ENCODE measurements at places on chromosomes 7 and 10.

GRCh38 chr7:6451224-6451705 lies 3.5 kb upstream of the DAGLB start:
- DNase-seq = no peak

DNA sequence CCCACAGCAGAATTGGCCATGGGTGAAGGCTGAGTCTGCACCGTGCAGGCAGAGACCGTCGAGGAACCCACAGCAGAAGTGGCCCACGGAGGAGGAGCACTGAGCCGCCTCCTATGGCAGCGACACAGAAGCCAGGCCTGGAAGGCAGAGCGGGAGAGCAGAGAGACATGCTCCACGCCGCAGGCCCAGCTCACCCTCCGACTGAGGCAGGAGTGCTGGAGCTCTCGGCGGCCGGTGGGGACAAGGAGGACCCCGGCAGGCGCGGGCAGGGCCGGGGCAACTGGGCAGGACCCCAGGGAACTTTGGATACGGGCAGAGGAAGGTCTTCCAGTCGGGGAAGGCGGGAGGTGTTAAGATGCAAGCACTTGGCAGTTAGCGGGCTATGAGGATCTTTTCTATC lies 420.4 kb downstream of the DNAJB6 start:
- DNase-seq = no peak

DNA sequence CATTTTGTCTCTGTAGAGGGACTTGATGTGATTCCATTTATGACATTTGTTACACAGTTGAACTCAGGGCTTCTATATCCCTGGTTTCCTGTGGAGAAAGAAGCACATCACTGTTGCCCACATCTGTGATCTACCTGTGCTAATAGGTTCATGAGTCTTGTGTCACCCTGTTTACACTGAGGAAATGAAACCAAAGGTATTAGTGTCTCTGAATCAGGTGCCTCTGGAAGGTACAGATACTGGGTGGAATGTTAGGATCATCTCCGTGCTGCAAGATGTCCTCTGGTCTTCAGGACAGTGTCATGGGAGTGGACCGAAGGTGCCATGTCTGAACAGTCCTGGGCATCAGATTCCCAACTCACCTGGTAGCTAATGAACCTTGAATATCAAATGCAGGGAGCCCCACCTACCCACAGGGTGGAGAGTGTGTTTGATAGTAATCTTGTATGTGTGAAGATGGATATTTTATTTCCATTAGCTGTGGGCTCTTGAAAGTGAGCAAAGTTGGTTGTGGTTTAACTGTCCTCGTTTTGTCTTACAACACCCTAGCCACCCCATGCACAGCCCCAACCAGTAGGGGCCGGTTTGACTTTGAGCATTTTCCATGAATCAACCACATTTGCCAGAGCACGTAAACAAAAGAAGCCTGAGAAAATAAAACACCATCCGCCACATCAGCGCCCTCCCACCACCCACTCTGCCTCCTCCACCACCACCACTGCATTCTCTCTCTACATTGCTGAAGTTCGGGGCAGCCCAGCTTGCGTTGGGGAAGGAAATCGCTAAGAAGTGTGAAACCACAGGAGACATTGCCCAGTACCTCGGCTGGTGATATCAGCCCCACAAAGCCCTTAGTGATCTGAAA lies 40.7 kb downstream of the TARP start:
- DNase-seq = no peak

GRCh38 chr10:70540089-70540788 lies 61.7 kb downstream of the PALD1 start:
- DNase-seq = no peak

- no peak for DNase-seq
These were observed 271.9 kb downstream of the ADARB2 start for GRCh38 chr10:1465418-1465911.

DNA sequence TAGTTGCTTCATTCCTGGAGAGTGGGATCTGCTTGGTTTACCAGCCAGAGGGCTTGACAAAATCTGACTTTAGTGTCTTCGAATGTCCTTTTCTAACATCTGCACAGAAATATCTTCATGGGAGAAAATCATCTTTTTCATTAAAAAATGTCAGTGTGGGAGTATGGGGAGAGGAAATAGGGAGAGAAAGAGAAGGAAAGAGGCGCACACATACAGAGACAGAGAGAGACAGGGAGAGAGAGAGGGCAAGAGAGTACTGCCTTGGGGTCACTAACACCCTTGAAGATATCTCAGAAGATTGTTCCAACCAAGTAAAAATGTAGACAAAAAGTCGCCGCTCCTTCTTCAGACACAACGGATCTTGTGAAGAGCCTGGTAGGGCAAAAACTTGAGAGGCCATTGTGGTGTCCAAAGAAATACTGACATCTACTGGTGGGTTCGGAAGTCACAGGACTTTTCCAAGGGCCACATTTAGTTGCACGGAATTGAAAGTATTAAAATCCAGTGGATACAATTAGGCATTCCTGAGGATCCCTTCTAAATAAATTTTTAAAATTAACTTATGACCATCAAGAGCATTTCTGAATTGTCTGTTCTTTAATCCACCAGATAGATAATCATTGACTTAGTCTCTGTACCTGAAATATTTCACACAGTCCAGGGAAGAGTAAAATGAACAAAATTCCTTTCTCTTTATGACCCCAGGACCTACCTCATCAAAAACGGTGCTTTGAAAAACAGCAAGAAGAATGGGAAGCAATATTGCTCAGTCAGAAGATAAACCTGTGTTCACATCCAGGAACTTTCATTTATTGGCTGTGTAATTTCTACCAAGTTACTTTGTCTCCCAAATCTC lies 29.7 kb downstream of the VIM start:
- DNase-seq = peak; percentile 30

DNA sequence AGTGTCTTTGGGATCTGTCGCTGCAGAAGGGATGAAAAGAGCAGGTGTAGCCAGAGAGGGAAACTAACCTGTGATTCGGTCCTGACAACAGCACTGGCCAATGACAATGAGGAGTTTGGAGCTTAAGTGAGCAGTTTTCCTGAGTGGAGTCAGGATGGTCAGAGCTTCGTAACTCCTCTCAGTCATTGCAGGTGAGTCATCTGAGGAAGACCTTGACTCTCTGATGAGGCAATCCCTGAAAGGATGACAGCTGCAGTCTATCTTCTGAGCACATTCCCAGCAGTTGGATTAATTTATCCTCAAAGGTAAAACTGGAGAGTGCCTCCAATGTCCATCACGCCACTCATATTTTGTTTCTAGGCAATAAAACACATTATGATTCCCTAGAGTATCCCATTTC lies 401.9 kb downstream of the POM121L12 start:
- no peak for DNase-seq

GRCh38 chr7:139656387-139656786 lies 121.4 kb downstream of the HIPK2 start:
- DNase-seq = no peak

- DNase-seq = no peak
These were observed 271.2 kb downstream of the SNX10 start for GRCh38 chr7:26562841-26563240.

DNA sequence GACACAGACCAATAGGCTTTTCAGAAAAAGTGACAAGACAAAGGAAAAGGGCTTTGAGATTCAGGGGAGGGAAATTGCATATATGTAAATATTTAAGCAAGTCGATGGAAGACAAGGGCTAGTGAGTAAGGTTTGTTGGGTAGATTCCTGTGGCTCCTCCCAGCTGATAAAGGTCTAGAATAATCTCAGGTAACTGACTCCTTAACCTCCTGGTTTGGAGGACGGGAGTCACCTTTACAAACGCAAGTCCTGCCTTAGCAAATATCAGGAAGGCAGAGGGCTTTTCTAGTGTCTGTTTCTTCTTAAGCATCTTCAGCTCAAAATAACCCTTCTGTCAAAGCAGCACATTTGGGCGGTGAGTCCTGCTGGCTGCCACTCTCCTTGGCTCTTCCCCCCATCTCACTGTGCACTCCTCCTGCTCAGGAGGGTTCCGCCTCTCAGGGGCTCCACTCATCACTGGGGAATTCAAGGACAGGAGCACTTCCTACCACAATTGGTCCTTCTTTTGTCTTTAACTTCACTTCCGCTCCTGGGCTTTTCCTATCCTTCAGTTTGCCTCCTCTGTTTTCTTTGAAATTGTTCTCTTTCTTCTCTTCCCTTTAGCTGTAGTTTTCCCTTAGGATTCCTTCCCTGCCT lies 496.3 kb upstream of the KLF6 start:
- no peak for DNase-seq

GRCh38 chr10:60910543-60910942 lies 33.4 kb downstream of the RHOBTB1 start:
- DNase-seq = no peak

DNA sequence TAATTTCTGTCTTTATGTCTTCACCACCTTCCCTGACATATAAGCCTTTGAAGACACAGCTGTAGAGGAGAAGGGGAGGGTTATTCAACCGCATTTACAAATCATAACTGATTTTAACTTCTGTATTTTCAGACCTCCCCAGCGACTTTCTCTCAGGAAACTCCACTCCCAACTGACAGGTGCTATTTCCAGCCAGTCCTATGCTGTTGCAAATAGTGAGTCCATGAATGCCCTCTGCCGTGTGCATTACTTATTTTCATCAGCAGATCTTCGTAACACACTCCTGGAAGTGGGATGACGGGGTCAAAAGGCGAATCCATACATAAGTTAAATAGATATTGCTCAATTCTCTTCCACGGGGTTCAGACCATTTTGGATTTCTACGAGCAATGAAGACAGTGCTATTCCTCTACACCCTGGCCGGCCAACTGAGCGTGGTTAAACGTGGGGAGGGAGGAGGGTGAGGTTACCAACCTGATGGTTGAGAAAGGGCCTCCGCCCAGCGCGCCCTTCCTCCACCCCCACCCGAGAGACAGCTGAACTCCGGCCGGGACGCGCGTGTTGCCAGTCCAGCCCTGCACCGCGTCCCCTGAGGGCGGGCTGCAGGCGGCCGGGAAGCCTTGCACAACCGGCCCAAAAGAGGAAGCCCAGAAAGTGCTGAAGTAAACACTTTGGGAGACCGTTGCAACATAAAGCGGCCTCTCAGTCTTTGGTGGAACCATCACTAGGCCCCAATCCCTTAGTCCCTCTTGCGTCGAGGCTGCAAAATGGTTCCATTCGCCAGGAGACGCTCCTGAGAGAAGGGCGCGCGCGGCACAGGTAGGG lies at the start of gene APBB1IP:
Gene APBB1IP, plus strand, starts transcription at position 705 of the 825 bp plus-strand sequence. CDS start 53,986 bp downstream, outside the sequence.
- no peak for DNase-seq

GRCh38 chr10:117391436-117392205 lies 16.4 kb upstream of the PDZD8 start:
- DNase-seq = no peak

DNA sequence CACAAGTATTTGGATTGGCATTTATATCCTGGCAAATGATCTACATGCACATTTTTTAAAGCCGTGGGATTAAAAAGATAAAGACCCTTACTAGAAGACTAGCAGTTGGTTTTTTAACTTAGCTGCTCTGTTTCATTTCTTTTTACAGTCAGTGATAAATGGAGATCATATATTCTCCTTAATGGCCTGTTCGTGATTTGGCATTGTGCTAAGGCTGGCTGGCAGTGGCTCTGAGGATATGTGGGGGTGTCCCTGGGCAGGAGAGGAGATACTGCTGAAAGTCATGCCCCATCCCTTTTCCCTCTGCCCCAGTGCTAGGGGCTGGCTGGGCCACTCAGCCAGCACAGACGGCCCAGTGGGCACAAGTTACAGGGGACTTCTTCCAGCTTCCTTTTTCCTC lies 341.7 kb downstream of the PRPF18 start:
- no peak for DNase-seq

DNA sequence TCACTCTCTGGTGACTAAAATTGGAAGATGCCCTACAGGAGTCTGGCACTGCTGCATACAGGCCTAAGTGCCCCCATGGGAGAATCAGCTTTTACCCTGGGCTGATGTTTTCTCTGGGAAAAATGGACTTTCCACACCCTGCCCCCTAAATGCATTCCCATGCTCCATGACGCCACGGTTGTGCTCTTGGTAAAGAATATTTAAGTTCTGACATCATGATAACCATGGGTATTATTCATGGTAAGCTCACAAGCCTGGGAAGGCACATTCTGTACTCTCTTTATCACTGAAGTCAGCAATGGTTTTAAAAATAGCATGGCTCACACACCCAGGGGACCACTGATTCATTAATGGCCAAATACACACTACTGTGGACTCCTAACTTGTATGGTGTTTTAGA lies 43.4 kb downstream of the HIPK2 start:
- peak; percentile 97 for DNase-seq

GRCh38 chr10:127524229-127524628 lies 24.9 kb upstream of the NPS start:
- DNase-seq = no peak

- no peak for DNase-seq
These were observed 10.7 kb upstream of the IDI2 start for GRCh38 chr10:1036341-1036791.

DNA sequence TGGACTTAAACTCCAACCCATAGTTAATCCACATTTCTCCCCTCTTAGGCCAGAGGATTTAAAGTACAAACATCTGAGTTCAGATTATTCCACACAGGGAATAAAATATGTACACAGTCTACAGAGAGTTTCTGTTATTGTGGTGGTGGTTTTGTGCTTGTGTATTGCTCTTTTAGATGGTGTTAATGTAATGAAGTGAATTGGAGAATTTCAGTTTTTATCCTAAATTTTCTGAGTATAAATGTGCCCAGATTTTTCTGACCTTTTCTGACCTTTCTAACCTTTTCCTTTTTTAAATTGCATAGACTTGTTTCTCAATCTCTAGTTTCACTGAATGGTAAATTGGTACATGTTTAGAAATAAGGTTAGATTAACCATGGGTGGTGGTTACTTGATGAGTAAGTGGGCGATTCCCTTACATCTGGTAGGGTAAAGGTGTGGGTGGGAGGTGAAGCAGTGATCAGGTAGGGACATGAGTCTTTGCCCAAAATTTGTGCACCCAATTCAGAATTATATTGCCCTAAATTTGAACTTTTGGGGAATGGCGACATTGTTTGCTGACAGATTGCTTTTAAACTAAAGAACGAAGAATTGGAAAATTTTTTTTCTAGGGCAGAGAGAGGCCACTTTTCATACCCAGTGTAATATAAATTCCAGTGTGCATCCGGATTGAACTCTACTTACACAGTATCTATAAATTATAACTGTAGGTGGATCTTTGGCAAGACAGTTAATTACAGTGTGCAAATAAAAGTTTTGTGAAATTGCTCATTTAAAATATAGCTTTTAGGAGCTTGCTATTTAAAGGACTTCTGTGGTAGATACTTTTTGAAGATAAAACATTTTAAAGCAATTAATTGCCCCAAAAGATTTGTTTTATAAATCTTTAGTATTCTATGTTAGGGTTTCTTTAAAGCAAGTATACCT lies 62.2 kb downstream of the ST7 start:
- no peak for DNase-seq

DNA sequence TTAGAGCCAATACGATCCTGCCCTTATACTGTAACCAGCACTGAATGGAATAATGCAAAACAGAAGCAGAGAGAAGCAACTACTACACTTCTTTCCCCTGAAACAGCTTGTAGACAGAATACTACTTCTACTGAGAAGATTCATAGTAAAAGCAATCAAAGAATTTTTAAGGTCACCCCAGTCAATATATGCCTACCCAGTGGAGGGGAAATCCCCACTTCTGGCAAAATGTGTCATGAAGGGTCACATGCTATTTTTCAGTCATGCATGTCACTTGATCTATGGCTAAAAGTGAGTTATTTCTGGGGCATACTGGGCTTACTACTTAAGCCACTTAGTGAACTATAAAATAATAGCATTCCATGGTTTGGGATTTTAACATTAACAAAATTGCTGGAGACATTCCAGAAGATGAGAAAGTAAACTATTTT lies 25.6 kb downstream of the IRF5 start:
- DNase-seq = no peak

Data from brain pericyte (primary cell).